ENCODE measurements at places on chromosomes 3 and 15.

- DNase-seq, result no peak
Measured at GRCh38 chr15:76546805-76547204, 210.2 kb downstream of the ISL2 start.

DNA sequence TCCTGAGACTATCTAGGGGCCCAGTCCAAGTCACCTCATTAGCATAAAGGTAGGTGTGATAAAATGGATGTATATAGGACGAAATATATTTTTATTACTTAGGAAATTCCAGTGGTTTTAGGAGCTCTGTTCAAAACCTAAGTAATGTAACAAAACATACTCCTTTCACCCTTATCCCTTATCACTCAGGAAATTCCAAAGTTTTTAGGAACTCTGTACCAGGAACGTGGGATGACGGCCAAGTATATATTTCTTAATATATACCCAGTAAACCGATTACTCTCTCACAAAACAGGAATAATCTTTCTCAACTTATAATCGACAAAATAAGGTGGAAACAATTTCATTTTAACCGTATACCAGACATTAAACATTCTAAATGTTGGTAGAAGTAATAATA is 195.7 kb downstream of the ZPLD1 start:
- DNase-seq, result no peak

DNA sequence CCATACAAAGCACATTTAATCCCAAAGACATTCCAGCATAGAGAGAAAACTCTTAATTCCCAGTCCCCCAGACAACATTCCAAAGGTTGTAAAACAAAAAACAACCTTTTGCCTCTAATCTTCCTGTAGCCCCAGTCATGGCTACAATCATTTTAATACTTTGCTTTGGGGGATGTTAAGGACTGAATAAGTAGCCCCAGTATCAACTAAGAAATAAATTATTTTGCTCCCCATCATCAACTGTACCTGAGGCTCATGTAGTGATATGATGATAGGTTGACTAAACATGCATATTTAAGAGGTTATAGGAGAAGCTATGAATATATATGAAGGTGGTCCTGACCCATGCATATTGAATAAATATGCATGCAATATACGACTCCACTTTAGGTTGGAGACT is 40.6 kb downstream of the PRR20G start:
- no peak for DNase-seq

- DNase-seq, result no peak
Measured at GRCh38 chr3:190601622-190602021, 87.7 kb downstream of the IL1RAP start.

- DNase-seq, result no peak
Measured at GRCh38 chr3:146814601-146815315, 209.6 kb upstream of the PLSCR5 start.

DNA sequence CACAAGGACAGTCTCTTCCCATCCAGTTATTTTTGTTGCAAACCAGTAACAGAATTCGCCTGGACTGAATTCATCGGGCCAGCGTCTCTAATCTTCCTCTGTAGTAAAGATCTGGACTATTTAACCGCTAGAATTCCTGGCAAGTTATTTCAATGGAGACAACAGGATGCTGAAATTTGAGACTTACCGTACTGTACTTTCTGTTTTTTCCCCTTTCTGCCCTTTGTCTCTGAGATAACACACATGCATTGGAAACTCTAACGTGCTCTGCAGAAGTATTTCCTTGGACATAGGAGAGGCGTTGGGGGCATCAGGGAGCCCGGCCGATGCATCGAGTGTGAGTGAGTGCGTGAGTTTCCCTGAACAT is 61.5 kb downstream of the ASB7 start:
- no peak for DNase-seq

GRCh38 chr3:102736288-102736974 is 301.6 kb downstream of the ZPLD1 start:
- DNase-seq, result no peak

DNA sequence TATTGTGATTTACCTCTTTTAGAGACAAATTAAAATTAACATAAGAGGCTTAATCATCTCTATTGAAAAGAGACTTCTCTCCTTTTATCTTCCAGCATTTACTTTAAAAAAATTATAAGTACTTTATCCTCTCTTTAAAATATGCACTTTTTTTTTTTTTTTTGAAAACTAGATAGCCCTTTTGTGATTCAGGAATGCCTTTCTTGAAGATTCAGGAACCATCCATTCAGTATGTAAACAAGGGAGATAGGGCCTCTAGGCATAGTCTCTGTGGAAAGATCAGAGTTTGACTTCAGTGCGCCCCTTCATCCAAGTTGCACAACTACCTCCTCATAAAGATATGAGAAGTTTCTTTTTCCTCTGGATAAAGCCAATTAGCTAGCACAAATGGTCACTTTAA is 1163.7 kb downstream of the SI start:
- DNase-seq, result no peak

DNA sequence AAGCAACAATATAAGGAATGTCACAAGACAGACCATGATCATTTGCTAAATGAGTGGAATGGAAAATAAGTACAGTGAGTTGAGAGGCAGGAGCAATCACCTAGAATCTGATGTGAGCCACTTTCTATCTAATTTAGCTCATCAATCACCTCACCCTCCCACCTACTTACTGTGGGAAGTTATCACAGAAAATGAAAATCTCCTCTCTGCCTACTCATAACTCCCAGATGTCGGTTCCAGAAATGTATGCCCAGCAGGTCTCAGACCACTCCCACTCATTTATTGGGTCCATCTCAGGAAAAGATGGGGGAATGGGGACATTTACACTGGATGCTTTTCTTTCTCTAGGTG is 270.9 kb downstream of the FHIT start:
- no peak for DNase-seq

DNA sequence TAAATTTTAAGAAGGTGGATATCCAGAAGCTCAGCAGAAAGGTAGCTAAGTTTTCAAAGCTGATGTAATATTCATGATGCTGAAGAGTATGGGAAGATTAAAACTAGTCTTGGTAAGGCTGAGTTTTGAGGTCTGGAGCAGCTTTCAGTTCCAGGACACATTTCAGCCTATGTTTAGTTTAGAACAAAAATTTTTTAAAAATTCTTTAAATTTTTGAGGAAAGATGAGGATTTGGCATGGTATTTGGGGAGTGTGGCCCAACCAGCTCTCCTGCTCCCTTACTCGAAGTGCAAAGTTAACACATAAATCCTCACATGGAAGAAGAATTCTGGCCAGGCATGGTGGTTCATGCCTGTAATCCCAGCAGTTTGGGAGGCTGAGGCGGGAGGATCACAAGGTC is 1039.1 kb downstream of the NAALADL2 start:
- DNase-seq, result no peak

DNA sequence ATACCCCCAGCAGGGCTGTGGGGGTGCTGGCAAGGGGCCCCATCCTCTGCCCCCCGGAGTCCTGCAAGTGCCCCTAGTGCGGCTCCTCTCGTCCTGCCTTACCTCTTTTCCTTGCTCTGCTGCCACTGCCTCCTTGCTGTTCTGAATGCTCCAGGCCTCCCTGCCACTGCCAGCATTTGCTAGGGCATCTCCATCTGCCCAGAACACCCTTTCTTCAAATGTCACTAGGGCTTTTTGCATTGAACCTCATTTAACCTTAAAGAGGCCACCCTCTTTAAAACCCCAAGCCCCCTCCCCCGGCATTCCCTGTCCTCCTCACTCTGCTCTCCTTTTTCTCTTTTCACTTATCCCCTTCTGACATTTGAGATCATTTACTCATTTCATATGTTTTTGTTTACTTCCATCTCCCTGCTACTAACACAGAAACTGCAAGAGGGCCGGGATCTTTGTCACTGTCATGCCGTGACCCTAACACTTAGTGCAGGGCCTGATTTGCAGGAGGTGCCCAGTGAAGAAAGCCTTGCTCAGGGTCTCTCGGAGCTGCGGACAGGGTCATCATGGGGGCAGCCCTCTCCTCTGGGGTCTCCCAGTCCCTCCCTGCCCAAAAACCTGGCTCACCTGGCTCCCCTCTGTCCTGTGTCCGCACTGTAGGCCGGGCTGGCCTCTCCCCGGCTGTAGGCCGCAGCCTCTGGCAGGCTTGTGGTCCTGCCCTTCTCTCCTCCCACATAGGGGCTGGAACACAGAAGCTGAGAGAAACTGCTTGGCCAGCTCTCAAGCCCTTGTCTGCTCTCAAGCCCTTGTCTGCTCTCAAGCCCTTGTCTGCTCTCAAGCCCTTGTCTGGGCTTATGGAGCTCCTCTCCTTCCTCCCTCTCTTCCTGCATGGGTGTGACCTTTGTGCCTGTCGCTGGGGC is at the start of gene ACOX2:
TSS of gene ACOX2 (minus strand) at position 690 of the 911 bp plus-strand sequence. CDS start 2,084 bp downstream, outside the sequence.
- no peak for DNase-seq

DNA sequence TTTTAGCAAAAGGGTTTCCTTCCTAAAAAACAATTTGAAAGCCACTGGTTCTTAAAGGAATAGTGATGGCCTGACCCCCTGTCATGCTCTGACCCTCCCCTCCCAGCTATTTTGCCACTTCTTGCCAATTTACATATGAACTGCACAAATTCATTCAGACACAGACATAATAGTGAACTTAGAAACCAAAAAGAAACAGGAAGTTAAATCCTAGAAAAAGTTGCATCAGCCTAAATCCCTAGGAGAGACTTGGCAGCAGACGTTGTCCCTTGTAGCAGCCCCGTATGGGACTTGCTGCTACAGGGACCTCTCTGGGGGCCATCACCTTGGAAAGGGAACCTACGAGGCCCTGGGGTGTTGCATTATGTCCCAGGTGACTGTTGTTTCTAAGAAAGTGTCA is 14.3 kb upstream of the PDE8A start:
- no peak for DNase-seq

- no peak for DNase-seq
Measured at GRCh38 chr3:128285967-128286321, 132.7 kb downstream of the EEFSEC start.

GRCh38 chr3:29576181-29576580 is 295.3 kb downstream of the RBMS3 start:
- no peak for DNase-seq

DNA sequence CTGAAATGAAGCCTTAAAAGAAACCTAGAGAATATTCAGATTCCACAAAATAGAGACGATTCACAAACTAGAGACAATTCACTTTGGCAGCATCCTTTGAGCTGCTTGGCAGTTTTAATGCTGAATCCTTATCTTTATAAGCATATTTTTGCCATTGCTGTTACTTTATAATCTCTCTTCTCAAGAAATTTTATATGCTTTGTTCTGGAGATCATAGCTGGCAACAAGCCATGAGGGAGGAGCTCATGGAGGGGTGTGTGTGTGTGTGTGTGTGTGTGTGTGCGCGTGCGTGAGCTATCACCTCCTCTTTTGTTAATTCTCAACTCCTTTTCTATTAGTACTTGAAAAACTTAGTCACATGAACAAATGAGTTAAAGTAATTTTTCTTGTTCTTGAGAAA is 495.0 kb upstream of the RGMA start:
- DNase-seq, result no peak

GRCh38 chr3:188432802-188433520 is 279.0 kb downstream of the LPP start:
- DNase-seq, result no peak

DNA sequence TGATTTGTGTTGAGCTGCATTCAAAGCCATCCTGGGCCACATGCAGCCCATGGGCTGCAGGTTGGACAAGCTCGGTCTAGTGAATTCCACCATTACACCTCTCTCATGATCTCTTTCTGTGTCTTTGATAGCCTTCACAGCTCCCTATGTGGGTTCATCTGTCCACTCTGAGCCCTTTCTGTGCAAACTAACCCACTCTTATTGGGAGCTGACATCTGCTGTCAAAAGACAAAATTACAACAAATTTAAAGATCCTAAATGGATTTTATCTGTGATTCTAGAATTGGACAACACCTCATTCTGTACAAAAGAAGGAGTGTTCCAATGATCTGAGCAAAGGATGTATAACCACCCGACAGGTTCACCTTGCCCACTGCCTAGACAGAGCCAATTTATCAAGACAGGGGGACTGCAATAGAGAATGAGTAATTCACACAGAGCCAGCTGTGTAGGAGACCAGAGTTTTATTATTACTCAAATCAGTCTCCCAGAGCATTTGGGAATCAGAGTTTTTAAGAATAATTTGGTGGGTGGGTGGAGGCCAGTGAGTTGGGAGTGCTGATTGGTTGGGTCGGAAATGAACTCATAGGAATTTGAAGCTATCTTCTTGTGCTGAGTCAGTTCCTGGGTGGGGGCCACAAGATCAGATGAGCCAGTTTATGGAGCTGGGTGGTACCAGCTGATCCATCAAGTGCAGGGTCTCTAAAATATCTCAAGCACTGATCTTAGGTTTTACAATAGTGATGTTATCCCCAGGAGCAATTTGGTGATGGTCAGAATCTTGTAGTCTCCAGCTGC is 2.6 kb upstream of the XYLB start:
- no peak for DNase-seq

DNA sequence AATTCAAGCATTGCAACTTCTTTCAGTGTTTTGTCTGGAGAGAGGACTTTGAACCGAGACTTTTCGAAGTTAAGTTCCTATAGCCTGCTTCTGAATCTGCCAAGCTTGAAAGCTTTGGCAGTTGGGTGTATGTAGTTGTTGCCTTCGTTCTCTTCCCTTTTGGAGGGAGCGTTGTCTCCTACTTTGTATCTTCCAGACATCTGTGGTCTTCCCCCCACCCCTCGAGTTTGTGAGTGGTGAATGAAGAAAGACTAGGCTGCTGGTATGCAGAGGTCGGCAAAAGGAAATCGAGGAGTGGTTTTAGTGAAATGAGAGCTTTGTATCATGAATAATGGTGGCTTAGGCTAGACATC is 1.3 kb downstream of the CTNNB1 start:
- DNase-seq, result no peak

- DNase-seq, result no peak
Measured at GRCh38 chr3:132380920-132381319, 36.4 kb upstream of the DNAJC13 start.

GRCh38 chr3:120477781-120478180 is 27.0 kb upstream of the FSTL1 start:
- no peak for DNase-seq

Data from activated CD8-positive, alpha-beta memory T cell treated with anti-CD3 and anti-CD28 coated beads for 1 hour (primary cell).